Muscle of back (tissue), 13 donors: ENCODE measurements at places on chromosomes 6 and 20. TPM values are rescaled to one million over a fixed set of nuclear protein-coding genes. Genes with fewer than 3 reads are reported as not detected.

The WFDC8 gene
- not detected for polyA plus RNA-seq

The SLC22A2 gene
- polyA plus RNA-seq = not detected

The RAB44 gene
- 0.10 TPM for polyA plus RNA-seq

The CALHM4 gene
- polyA plus RNA-seq = not detected

The BICRAL gene
- 13.9 TPM for polyA plus RNA-seq

The SYS1 gene
- 13.7 TPM for polyA plus RNA-seq

The ACSS1 gene
- 22.8 TPM for polyA plus RNA-seq

The TBC1D32 gene
- 6.1 TPM for polyA plus RNA-seq

The GHRH gene
- not detected for polyA plus RNA-seq

The HAO1 gene
- not detected for polyA plus RNA-seq

The KCNK16 gene
- not detected for polyA plus RNA-seq

The PCED1A gene
- 24.3 TPM for polyA plus RNA-seq

The EBF4 gene
- polyA plus RNA-seq = 5.5 TPM

The KIFC1 gene
- polyA plus RNA-seq = 16.2 TPM

The GJA1 gene
- 80.9 TPM for polyA plus RNA-seq

The MLN gene
- not detected for polyA plus RNA-seq

The APOBEC2 gene
- 435 TPM for polyA plus RNA-seq

The BCAS4 gene
- polyA plus RNA-seq = 2.9 TPM

The TCP11 gene
- polyA plus RNA-seq = 0.58 TPM

The HDGFL1 gene
- polyA plus RNA-seq = not detected

The SIRPA gene
- polyA plus RNA-seq = 29.5 TPM

The SNAP91 gene
- 1.3 TPM for polyA plus RNA-seq

The SNAP25 gene
- polyA plus RNA-seq = 2.5 TPM

The PGBD1 gene
- polyA plus RNA-seq = 6.0 TPM

The RFX6 gene
- polyA plus RNA-seq = not detected

The ZC2HC1B gene
- not detected for polyA plus RNA-seq

The B3GALT4 gene
- 2.4 TPM for polyA plus RNA-seq

The HNF4A gene
- polyA plus RNA-seq = not detected

The SCGN gene
- not detected for polyA plus RNA-seq
